GM12865 (cell line): ENCODE measurements at places on chromosomes 3 and 15.
A peak's percentile ranks its signal among the peaks of the same experiment; 100 is the strongest.

DNA sequence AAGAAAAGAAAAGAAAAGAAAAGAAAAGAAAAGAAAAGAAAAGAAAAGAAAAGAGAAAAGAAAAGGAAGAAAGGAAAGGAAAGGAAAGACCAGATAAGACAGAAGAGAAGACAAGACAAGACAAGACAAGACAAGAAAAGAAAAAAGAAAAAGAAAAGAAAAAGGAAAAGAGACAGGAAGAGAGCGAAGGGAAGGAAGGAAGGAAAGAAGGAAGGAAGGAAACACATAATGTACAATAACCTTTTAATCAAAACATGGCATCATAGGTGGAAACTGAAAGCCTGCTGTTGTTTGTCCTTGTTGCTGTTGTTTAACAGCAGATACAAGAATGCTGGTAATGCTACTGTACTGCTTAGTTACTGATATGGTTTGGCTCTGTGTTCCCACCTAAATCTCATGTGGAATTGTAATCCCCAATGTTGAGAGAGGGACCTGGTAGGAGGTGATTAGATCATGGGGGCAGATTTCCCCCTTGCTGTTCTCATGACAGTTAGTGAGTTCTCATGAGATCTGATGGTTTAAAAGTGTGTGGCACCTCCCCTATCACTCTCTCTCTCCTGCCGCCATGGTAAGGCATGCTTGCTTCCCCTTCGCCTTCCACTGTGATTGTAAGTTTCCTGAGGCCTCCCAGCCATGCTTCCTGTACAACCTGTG lies 67.3 kb downstream of the MCF2L2 start:
- no peak for DNase-seq

- peak; percentile 46 for DNase-seq
These were observed 10.3 kb downstream of the ZBTB47 start for GRCh38 chr3:42663581-42664437.

- DNase-seq = peak; percentile 28
These were observed 85.9 kb upstream of the CSPG5 start for GRCh38 chr3:47664519-47664918.

DNA sequence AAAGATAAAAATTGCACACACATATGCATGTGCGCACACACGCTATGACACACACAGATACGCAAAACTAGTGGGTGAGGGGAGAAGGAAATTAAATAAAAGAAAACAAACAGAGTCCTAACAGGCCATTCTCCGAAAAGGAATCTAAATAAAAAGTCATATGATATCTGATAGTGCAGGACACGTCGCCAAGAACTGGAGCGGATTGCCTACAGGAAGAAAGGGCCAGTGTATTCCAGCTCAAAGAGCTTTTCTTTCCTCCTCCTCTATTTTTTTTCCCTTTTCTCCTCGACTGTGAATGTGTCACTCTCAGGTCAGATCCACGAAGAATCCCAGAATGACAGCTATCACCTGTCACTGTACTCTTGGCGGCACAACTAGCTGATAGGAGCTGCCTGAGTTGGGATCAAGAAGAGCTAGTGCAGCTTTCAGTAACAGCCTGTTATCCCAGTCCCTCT lies 157.8 kb downstream of the TIGIT start:
- DNase-seq = no peak

DNA sequence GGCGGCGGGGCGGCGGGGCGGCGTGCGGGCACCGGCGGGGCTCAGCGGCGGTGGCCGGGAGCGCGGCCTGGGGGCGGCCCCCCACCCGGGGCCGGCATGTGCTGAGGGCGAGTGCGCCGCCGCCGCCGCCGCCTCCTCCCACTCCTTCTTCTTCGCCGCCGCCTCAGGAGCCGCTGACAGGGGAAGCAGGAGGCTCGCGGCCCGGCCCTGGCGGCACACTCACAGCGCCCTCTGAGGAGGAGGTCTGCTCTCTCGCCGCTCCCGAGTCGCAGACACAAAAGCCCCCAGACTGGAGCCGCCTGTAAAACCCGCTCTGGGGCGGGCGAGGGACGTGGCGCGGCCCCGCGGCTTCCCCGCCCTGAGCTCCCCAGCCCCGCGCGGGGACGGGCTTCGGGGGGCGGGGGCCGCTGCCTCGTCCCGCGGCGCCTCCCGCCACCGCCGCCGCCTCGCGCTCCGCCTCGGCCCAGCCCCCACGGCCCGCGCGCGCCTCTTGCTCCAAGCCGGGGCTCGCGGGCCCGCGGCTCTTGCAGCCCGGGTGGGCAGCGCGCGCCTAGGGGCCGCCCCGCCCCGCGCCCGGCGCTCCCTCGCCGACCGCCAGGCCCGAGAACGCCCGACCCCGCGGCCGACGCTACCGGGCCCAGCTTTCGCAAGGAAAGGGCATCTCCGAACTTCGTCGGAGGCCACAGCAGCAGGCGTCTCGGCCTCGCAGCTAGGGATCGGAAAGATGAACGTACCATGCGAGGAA lies at the start of gene PYGO1:
PYGO1 (minus strand) TSS at position 276 of the 745 bp plus-strand sequence. CDS start 462 bp downstream, outside the sequence.
- DNase-seq = peak; percentile 57

- no peak for DNase-seq
These were observed 340.8 kb upstream of the CTDSPL start for GRCh38 chr3:37520907-37521341.

GRCh38 chr3:183435661-183436060 lies 7.2 kb upstream of the MCF2L2 start:
- peak; percentile 68 for DNase-seq

DNA sequence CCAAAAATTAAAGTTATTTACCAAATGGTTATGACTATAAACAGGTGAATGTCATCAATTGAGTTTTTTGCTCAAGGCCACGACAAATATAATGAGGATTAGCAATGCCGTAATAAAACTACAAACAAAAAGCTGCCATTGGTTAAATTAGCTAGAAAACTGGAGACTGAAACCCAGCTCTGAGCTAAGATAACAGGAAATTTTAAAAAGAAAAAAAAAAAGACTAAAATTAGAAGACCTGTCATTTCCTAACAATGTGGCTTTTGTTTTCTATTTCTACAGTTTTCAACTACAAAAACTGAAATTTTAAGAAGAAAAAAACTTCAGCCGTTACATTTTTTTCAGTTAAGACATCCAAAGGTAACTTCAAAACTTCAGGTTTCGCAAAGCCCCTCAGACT lies 9.7 kb downstream of the SLC12A6 start:
- DNase-seq = peak; percentile 70

GRCh38 chr3:110646496-110646895 lies 425.1 kb upstream of the NECTIN3 start:
- DNase-seq = no peak

DNA sequence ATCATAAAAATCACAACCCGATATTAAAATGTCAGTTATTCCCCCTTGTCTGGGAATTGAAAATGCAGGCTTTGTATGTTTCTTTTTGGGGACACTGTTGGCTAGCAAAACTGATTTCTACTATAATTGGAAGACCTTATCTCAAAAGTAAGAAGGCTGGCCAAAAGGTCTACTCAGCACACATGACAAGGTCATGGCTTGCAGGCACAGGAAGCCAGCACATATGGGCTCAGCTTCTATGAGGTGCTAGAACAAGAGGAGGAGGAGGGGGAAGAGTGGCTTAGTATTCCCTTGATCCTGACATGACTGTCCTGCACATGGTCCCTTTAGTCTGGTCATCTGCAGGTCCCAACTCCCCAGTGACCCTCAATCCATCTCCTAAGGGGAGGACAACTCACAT lies 681.2 kb downstream of the SQOR start:
- DNase-seq = no peak

DNA sequence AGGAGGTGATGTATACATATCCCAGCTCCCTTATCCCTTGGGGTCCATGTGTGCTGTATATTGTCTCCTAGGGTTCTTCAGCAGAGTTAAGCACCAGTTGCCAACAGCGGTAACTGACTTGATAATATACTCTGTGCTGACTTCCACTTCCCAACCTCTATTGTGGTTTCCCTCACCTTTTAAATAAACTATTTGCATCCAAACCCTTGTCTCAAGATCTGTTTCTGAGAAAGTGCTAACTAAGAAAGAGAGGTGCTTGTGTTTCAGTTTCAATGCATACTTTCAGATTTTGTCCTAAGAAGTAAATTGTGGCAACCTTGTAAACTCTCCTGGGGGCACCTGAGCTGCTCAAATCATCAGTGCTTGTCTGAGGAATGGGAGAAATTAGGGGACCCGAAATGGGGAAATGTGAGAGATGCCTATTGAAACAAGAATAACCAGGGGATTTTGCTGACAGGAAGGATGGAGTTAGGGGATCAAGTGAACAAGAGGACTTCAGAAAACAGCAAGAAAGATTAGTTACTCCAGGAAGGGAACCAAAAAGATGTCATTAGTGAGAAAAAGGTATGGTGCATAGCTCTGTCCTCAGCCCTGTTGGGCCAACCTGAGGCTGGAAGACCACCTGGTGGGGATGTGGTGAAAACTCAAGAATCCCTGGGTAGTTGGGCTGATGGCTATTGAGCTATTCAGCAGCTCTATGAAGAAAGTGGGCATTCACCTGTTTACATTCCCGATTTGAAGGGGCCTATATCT lies 50.9 kb upstream of the MRPL3 start:
- peak; percentile 82 for DNase-seq

DNA sequence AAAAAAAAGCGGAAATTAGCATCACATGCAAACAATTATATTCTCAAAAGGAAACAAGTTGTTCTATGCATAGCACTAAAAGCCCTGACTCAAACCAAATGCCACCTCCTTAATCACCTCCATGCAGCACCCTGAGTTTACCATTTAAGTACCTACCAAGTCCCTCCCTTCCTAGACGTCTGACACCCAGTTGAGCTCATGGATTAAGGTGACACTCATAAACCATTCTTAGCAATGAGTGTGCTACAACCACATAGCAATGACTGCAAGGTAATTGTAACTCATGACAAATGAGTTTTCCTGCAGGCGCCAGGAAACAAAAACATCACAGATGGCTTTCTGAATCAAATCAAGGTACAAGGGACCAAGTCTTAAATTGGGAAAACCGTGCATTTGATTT lies 32.0 kb downstream of the WWTR1 start:
- DNase-seq = no peak

DNA sequence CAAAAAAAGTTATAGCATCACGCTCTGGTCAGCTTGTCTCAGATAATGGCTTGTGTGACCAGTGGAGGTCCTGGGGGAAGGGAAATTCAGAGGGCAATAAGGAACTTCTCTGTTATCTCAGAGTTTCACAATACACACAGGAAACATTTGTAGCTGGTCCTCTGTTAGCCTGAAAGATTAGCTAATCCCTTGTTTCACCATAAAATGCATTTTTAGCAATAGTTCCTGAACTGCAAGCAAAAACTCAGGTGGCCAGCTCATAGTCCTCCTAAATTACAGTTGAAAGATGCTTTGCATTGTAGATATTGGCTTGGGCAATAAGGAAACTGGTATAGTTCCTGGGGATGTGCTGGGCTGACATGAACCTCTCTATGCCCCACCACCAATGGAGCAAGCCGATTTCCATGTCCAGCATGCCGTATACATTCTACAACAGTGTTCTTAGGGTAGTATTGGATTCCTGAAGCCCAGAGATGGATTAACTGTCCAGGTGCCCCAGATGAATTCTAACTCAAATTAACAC lies 141.5 kb upstream of the TBL1XR1 start:
- DNase-seq = peak; percentile 67

DNA sequence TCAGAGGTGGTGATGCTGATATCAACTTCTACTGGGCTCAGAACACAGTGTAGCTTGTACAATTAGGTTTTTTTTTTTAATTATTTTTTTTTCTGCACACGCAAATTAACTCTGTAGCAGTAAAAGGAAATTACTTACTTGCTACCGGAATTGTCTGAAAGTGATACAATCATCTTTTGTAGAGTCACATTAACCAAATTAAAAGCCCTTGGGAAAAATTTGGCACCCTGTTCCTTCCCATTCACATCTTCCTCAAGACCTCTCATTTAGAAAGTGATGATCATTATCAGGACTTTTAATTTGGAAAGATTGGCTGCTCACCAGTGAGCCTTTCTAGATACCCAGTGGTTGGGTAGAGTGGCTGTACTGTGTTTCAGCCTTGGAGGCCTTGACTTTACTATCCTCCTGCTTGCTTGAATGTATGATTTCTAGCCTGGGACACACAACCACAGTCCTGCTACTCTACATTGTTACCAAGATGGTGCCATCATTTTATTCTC lies 158.3 kb downstream of the ECT2 start:
- DNase-seq = no peak

- no peak for DNase-seq
These were observed 43.5 kb upstream of the MBNL1 start for GRCh38 chr3:152225201-152225600.

- DNase-seq = no peak
These were observed 32.8 kb upstream of the TSEN2 start for GRCh38 chr3:12451481-12451880.

GRCh38 chr15:50055750-50056157 lies 63.3 kb downstream of the ATP8B4 start:
- no peak for DNase-seq

DNA sequence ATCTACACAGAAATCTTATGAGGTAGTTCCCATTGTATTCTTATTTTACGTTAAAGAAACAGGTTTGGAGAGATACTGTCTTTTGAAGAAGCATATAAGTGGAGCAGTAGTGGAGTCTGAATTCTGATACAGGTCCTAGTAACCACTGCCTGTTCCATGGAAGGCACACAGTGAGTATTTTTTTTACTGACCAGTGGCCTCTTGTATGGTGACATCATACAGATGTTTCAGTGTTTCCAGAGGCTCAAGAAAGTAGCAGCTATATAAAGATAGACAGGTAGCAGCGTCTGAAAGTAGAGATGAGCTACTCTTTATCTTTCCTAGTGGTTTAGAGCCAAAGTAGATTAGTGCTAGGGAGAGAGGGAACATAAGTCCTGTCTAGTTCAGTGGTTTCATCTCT lies 173.5 kb downstream of the LPP start:
- DNase-seq = no peak

GRCh38 chr15:68546318-68546717 lies 32.5 kb upstream of the CORO2B start:
- DNase-seq = no peak

DNA sequence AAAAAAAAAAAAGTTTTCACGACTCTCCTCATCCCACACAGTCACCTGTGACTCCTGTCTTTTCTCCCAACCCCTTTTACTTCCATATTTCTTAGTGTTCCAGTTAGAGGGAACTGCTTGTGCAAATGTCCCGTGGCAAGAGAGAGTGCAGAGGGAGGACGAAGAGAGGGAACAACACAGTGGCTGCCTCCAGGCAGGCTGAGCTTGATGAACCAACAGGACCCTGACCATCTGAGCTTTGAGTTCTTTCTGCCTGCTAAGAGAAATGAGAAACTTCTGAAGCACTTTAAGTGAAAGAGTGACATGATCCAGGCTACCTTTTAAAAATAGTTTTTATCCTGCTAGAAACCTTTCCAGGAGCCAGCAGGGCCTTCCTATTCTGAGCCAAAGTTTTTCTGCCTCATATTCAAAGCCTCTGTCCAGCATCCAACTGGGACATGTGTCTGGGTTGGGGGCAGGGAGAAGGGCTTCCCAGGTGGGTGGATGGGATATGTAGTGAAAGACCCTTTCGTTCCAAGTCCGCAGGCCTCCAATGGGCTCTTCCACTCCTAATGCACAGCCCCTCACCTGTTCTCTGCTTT lies 239.9 kb downstream of the OPA1 start:
- DNase-seq = no peak
